Small intestine (tissue), 16 donors: ENCODE measurements at places on chromosomes 3 and 15.

DNA sequence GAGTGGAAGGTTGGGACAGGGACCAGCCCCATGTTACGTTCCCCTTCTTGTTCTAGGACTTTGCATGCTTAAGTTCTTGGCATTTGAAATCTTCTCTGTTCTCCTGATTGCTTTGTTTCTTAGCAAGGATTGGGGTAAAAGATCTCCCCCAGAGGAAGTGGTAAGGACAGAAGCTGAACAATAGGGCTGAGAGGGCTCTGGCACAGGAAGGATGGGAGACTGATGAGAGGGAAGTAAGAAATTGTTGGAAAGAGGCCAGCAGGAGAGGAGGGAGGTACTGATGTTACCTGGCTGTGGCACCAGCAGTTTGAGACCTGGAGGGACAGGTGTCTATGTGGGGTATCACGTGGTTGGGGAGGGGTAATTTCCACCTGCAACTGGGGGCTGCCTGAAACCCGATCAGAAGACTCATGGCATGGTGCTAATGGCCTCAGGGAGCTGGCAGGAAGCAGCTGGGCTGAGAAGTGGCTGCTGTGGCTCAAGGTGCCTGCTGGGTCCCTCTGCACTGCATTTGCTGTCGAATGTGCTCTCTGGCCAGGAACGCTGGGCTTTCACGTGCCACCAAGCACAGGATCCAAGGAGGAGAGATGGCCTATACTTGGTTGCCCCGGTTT, 108.4 kb downstream of the LSM3 start:
- DNase-seq = no peak

DNA sequence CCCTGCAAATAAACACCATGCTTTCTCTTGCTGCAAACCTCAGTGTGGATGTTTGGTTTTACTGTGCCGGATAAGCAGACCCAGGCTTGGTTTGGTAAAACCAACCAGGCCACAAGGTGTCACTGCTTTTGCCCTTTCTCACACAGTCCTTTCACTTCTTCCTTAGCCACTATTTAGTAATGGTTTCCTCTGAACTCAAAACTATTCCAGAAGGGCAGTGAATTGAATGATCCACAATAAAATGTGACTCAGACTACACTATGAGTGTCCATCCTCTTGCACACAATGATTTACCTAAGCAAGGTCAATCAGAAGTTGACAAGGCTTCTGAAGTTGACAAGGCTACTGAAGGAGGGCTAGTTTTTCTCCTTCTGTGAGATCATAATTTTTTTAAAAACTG, 552.4 kb upstream of the CCDC54 start:
- DNase-seq = no peak

GRCh38 chr3:11651900-11652299, 8.2 kb upstream of the VGLL4 start:
- peak; percentile 26 for DNase-seq

GRCh38 chr15:72312605-72313447, 7.1 kb downstream of the CELF6 start:
- peak; percentile 66 for DNase-seq

DNA sequence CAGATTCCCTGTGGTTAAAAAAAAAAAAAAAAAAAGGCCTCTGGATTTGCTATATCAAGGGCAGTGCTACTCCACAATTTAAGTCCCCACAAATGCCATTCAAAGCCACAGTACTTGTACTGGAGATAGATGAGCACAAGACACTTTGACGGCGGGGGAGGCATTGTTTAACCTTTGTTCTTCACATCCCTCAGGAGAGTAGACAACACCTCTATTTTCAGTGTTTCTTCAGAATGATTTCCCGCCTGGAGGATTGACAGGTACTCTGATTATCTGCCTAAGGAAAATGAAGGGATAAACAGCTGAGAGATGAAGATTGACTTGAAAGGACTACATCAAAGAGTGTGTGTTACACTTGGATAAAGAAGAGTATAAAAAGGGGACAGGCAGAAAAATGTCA, 58.7 kb downstream of the OTOL1 start:
- DNase-seq = no peak

GRCh38 chr3:123067689-123068600, 1.1 kb downstream of the PDIA5 start:
- peak; percentile 47 for DNase-seq

DNA sequence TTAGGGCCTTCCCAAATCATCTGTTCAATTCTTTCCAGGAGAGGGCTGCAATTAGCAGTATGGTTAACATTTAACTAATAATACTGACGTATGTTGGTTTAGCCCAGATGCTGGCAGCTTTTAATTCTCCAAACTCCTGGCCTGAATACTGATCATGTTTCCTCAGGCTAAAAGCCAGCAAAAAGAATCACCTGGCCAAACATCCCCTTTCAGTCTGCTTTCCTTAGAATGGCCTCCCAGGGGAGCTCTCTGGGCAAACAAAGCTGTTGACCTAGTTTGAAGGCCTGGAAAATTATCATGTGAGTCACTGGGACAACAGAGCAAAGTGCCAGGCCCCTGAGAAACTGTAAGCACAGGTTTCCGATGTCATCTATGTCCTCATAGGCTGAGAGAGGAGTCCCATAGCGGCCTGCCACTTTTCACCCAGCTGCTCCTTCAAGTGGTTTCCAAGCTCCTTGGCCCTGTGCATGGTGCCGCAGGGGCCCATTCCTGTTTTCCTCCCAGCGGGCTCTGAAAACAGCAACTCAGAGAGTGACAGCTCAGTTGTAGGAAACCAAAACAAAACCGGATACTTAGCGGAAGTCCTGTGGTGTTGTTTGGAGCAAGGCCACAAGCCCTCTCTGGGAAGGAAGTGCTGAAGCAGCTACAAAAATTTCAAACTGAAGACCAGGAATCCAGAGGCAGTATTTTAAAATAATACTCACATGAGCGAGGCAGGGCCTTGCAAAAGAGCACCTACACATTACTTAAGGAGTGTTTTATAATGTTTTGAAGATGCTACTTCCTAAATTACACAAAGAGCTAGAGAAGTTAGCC, 36.5 kb upstream of the RAB11A start:
- peak; percentile 94 for DNase-seq

- no peak for DNase-seq
These were observed 13.1 kb upstream of the SKIC8 start for GRCh38 chr15:78312536-78312935.
